ENCODE measurements at places on chromosomes 3 and 15.

DNA sequence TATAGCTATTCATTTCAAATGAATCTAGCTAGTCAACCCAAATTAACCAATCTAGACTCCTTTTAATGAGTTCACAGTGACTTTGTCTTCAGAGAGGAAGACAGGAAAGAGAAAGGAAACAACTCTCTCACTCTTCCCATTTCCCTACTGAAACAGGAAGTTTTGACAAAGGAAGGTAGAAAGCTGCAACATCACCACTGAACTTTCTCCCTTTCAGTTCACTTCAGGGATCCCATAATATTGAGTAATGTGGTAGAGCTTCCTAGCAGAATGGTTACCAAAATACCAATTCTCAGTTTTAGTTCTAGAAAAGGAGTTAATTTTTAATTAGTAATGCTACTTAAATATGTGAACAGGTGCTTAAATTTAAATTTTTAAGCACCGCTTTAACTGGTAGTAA is 7.5 kb downstream of the VPS13C start:
- DNase-seq, result no peak

- DNase-seq, result peak; percentile 1
Measured at GRCh38 chr3:97871801-97872524, 50.2 kb downstream of the CRYBG3 start.

- no peak for DNase-seq
Measured at GRCh38 chr3:144586382-144586781, 614.8 kb downstream of the DIPK2A start.

DNA sequence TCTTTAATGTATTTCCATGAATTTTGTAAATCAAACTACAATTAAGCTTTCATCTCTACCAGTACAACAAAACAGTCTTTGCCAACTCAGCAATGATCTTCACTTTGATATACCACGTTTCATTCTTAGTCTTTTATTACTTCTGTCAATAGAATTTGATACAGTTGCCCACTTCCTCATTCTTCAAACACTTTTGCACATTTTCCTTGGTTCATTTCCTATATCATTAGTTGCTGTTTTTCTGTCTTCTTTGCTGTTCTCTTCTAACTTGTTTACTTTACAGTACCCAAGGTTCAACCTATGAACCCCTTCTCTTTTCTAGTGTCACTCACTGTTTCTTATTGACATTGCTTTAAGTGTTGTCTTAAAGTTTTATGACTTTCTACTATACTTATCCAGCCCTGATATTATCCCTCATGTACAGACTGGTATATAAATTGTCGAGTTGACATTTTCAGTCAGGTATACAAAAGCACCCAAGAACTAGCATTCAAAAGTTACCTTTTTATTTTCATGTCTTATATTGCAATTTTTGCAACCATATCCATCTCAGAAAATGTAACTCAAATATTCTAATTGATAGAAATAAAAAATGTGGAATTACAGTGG is 903.1 kb downstream of the NSUN3 start:
- DNase-seq, result no peak

DNA sequence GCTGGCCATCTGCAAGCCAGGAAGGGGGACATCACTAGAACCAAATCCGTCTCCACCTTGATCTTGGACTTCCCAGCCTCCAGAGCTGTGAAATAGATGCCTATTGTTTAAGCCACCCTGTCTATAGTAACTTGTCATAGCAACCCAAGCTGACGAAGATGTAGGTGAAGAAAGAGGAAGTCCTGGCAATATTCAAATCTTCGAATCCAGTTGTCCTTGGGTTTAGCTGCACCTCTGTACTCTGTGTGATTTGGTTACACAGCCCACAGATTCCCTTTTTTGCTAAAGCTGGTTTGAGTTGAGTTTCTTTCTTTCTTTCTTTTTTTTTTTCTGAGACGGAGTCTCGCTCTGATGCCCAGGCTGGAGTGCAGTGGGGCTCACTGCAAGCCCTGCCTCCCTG is 68.0 kb upstream of the XCR1 start:
- DNase-seq, result no peak

DNA sequence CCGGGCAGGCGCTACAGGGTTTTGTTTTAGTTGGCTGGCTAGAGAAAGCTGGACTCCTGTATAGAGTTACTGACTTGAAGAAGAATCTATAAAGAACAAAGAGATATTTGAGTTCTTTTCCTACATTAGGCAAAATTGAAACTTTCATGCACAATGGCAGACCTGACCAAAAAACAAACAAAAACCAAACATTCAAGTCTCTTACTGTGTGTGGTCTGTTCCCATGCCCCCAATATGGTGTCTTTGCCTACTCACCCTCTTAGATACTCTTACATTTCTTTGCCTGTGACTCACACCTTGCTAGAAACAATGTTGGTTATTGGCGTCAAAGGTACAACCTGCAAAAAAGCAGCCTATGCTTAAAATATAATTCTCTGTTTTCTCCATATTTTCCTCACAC is 109.5 kb upstream of the TMC3 start:
- DNase-seq, result no peak

GRCh38 chr15:65400760-65401610 is 21.8 kb downstream of the IGDCC4 start:
- no peak for DNase-seq

DNA sequence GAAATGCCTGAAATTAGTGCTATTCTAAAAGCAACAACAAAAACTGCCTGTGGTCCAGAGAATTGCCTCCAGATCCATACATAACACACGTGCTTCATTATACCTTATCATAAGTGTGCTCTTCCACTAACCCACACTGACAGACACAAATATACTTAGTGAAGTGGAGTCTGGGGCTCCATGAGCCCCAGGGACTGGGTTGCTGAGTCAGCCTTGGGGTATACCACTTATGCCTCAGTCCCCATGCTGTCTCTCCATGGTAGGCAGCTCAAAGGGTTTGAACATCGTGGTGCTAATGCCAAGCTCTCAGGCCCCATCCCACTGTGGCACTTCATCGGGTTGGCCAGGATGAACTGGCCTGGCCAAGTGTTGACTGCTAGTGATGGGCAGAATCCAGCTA is 10.8 kb downstream of the ZDHHC3 start:
- no peak for DNase-seq

GRCh38 chr3:136885357-136886213 is 23.6 kb downstream of the NCK1 start:
- no peak for DNase-seq

DNA sequence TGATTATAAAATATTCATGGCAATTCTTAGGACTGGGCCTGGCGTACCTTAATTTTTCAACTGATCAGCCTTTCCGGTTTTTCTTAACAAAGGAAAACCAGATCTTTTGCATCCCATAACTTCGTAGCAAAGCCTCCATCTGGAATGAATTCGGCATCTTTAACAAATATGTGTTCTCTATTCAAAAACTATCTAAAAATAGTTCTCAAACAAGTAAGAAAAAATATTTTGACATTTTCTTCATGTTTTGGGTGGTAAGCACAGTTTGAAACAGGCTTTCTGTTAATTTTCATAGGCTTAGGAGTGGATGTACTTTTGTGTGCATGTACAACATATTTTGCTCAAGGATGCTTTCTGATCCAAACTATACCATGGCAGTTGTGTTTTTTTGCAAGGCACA is 55.1 kb downstream of the RBMS3 start:
- DNase-seq, result no peak

- no peak for DNase-seq
Measured at GRCh38 chr3:28348265-28348628, 274 bp upstream of the ZCWPW2 start.

DNA sequence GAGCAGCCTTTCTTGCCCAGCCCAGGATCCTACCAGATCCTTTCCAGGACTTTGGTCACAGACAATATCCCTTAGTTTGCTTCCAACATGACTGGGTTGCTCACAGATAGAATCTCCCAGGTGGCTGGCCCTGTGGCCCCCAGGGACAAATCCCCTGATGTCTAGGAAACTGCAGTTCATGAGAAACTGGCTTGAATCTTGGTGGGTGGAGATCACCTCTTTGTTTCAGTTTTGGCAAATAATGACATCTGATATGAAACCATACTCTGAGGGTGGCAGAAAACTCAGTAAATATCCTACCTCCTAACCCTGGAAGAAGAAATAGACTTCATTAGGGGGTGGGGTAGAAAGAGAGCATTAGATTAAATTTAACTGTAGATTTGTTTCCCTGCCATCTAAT is 44.1 kb upstream of the PFN2 start:
- no peak for DNase-seq

All from stimulated activated CD4-positive, alpha-beta T cell treated with anti-CD3 and anti-CD28 coated beads, Interleukin-1b, Interleukin-23, amount 100 ng/mL, for 24 hours (primary cell).